ENCODE measurements at places on chromosomes 12 and 14.
A peak's percentile ranks its signal among the peaks of the same experiment; 100 is the strongest.

- no peak for DNase-seq
Observed at GRCh38 chr12:72869024-72869423, 596.9 kb downstream of the TRHDE start.

- DNase-seq = no peak
Observed at GRCh38 chr12:2756756-2757155, 38.0 kb upstream of the FKBP4 start.

- no peak for DNase-seq
Observed at GRCh38 chr14:71394386-71394785, 487.1 kb downstream of the PCNX1 start.

- no peak for DNase-seq
Observed at GRCh38 chr12:78403136-78403535, 461.4 kb upstream of the SYT1 start.

- no peak for DNase-seq
Observed at GRCh38 chr12:124008595-124008994, 35.6 kb downstream of the ZNF664 start.

GRCh38 chr12:3218228-3219171, 141.3 kb downstream of the TSPAN9 start:
- peak; percentile 20 for DNase-seq

GRCh38 chr12:125128439-125129178, 63.4 kb downstream of the AACS start:
- no peak for DNase-seq

- DNase-seq = no peak
Observed at GRCh38 chr14:21070610-21071224, 613 bp downstream of the ARHGEF40 start.

DNA sequence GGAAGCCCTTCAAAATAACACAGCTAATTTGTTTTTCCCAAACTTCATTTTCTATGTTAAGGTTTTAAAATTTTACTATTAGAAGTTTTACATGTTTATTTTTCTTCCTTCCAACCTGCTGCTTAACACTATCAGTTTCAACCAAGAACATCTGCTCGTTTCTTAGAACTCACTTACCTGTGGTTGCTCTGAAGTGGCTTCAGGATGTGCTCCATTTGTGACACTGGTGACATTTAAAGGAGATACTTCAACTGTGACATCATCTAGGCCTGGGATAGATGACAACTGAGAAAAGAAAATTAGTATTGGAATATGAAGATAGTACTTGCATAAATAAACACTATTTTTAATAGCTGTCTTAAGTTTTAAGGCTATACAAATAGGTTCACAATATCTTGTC, 17.9 kb downstream of the WASHC3 start:
- DNase-seq = no peak

GRCh38 chr14:54322701-54323337, 74.0 kb upstream of the CDKN3 start:
- peak; percentile 57 for DNase-seq

GRCh38 chr14:99315197-99315596, 43.2 kb upstream of the BCL11B start:
- DNase-seq = no peak

DNA sequence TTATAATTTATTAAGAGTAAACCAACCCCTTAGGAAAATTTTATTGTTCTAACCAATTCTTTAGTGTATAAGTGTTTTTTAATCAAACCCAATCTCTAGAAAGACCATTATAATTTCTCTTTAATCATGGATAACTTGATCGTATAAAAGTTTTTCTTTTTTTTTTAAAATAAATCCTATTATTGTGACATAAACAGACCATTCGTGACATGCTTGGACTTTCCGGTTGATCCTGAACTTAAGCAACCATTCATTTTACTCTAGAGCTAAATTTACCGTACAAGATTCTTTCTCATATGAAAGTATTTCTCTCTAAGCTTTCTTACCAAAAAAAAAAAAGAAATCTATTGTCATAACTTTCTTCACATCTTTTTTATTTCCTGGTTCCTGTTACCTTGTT, 32.6 kb upstream of the SLC38A4 start:
- DNase-seq = no peak

GRCh38 chr12:46553911-46554310, 181.3 kb upstream of the SLC38A2 start:
- DNase-seq = no peak

GRCh38 chr12:119245904-119246494, 67.3 kb downstream of the HSPB8 start:
- DNase-seq = no peak

DNA sequence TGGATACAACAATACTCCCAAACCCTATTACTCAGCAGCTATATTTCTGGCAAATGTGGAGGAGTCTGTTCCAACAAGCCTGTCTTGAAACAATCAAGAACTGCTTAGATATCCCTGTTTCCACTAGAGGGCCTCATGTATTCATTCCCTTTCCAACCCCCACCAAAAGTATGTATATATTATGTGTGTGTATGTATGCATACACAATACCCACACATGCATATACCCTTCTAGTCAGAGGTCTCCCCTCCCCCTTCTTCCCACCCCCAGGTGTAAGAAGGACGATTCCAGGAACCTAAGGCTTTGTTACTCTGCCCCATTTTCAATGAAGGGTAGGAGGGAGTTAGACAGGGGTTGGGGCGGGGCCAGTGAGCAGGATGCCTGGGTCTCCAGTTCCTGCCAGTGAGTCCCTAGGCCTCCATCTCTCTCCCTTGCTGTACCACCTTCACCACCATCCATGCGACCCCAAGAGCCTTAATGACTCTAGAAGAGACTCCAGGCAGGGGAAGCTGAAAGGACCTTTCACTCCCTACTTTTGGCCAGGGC, at the start of gene DGKA:
Gene DGKA (plus strand): TSS at position 392 of the 546 bp plus-strand sequence. CDS start 5,342 bp downstream, outside the sequence.
- DNase-seq = peak; percentile 65

DNA sequence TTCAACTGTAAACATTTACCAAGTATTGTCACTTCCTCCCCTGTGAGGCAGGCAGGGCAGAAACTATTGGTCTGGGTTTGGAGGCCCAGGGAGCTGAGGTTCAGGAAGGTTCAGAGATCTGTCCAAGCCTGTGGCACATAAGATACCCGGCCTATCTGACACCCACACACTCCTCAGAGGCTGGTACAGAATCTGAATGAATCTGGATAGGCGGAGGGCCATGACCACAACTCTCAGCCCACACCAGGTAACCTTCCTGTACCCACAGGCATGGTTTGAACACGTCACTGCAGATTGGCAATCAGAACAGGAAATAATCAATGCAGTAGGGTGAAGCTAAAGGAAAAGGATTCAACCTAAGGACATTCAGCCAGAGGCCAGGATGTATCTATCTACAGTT, 92.8 kb upstream of the TMCC3 start:
- no peak for DNase-seq

GRCh38 chr12:22932431-22932830, 307.5 kb downstream of the ETNK1 start:
- DNase-seq = no peak

DNA sequence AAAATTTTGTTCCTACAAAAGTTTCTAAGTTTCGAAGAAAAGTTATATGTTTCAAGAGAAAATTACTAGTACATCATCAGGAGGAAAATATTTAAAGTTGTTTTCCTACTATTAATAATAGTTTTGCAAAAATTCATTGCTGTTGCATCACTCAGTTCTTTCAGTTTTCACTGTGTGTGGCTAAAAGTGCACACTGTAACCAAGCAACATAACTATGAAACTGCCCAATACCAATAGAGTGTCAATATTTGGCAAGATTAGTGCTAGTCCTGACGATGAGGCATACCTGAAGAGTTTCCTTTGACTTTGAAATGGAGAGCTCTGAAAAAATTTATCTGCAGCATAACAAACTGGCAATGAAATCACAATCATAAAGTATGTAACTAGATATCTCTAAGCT, 194.3 kb downstream of the CPNE8 start:
- DNase-seq = no peak

DNA sequence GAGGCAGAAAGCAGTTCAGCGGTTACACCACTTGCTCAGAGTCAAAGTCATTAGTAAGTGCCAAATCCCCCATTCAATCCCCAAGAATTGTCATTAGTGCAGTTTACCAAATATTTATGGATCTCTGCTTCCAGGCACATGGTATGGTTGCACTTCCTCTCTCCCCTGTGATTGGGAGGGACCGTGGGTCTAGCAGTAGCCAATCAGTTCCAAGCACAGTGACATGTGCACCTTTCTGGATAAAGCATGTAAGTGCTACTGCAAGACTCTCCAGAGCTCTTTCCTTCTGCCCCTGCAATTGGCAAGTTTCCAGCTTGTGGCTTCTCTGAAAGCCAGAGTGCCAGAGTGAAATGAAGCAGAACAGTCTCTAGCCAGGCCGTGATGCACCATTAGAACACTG, 85.3 kb upstream of the FLRT2 start:
- no peak for DNase-seq

All from NCI-H748 treated with DMSO at 0.1 percent for 48 hours (cell line).